ENCODE measurements at places on chromosomes 11 and 22.

GRCh38 chr11:108944471-108945178, 279.8 kb downstream of the DDX10 start:
- no peak for DNase-seq

DNA sequence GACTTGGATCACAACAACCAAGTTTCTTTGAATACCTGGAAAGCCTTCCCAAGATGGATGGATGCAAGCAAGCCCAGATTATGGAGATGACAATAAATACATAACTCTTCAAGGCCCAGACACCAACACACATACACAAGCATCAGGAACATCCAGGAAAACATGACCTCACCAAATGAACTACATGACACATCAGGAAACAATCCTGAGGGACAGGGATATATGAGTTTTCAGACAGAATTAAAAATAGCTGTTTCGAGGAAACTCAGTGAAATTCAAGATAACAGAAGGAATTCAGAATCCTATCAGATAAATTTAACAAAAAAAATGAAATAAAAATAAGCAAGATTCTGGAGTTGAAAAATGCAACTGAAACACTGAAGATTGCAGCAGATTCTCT, 659.4 kb downstream of the METTL15 start:
- DNase-seq = no peak

- DNase-seq = no peak
Observed at GRCh38 chr11:117735350-117735977, 61.6 kb downstream of the DSCAML1 start.

GRCh38 chr22:41963453-41964111, 5.7 kb upstream of the SEPTIN3 start:
- DNase-seq = no peak

DNA sequence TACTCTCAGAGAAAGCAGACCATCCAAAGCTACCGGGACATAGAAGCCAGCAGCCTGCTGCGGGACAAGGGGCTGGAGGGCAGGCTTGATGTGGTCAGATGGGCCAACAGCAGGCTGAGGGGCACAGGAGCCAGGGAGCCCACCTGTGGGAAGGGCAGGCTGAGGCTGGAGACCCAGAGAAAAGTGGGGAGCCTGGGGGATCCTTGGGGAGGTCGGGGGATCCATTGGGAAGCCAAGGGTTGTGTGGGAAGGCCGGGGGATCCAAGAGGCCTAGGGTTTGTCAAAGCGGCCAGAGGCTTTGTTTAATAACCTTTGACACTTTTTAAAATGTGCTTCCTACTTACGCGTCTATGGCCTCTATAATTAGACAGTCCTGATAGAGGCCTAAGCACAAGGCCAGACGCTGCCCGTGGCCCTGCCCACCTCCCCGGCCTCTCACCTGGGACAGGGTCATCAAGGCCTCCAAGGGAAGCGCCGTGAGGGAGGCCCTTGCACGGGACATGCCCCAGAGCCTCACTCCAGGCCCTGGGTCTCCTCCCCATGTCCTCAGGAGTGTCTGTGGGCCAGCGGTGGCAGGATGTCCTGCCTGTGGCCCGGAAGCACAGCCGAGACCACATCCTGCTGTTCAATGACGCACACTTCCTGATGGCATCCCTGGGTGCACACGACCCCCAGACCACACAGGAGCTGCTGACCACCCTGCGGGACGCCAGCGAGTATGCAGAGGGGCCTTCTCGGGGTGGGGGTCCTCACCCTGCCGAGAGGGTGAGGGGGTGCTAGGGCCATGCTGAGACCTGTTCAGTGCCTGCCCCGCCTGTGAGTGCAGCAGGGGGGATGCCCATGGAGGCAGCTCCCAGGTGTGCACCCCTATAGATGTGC, 8.6 kb upstream of the GTSE1 start:
- no peak for DNase-seq

- DNase-seq = no peak
Observed at GRCh38 chr11:74806267-74806666, 57.6 kb downstream of the RNF169 start.

DNA sequence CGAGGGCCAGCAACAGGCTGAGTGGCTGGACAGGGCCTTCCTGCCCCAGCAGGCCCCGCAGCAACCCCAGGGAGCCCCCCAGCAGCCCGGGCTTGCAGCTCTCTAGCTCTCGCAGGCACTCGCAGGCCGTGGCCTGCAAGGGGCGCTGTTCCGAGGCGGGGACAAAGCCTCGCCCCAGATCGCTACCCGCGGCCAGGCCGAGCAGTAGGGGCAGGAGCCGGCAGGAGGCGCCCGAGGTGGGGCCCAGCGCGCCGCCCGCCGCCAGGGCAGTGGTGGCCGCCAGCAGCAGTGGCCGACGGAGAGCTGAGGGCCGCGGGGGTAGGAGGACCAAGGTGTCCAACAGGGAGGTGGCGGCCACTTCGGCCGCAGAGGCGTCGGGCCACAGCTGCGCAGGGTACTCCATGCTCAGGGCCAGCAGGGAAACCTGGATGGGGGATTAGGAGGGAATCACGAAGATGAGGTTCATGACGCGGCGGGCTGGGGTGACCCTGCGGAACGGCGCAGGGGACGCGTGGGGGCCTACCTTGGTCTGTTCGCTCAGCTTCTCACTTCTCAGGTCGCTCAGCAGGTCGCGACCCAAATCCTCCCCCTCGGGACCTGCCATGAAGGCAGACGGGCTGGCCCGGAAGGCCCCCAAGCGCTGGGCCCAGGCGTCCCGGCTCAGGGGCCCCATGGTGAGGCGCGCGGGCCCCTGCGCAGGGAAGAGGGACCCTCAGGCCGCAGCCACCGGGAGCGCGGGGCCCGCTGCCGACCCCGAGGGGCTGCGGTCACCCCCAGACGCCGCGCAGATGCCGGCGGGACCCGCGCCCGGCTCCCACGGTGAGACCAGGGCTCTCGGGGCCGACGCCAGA, 632 bp downstream of the AP5B1 start:
- DNase-seq = peak; percentile 62

DNA sequence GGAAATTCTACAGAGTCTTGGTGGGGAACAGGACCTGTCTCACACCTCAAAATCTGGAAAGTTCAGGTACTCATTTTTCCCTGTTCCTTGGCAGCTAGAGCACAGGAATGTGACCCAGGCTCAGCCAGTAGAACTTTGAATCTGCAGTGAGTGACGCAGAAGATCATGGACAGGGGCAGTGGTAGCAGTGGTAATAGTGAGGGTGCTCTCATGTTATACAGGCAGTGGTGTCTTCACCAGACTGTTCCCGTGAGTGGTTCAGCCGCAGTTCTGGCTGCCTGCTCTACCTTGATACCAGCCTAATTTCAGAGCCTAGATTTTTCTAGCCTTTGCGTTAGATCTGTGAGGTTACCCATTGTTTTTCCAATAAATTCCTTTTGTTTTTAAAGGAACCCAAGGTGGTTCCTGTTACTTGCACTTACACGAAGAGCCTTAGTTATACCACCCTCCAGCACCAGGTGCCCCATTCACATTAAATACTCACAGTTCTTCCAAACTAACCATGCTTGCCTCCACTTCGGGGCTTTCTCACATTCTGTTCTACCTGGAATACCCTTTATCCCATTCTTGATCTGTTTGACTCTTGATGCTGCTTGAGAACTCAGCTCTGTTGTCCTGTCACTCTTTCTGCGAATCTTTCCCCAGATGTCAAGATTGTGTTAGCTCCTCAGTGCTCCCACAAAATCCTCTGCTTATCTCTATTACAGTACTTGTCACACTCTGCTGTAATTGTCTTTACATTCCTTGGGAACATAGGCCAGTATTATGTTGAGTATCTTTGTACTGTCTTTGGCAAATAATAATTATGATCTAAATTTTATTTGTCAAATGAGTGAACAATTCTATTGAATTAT, 47.8 kb downstream of the SWAP70 start:
- DNase-seq = no peak

DNA sequence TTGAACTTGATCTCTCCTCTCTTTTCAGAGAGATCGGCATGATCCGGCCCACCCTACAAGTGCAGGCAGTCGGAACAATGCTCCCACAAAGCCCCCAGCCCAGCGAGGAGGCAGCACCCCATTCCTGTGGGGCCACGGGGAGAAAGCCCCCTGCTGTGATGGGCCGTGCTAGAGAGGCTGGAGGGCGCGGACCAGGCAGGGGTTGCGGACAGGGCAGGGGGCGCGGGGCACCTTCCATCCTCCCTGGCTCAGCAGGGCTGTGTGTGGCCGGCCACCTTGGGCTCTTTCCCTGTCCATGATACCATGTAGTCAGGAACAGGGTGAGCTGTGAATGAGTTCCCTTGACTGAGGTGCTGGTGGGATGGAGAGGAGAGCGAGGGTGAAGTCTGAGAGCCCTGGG, 379.8 kb downstream of the BRD1 start:
- DNase-seq = no peak

DNA sequence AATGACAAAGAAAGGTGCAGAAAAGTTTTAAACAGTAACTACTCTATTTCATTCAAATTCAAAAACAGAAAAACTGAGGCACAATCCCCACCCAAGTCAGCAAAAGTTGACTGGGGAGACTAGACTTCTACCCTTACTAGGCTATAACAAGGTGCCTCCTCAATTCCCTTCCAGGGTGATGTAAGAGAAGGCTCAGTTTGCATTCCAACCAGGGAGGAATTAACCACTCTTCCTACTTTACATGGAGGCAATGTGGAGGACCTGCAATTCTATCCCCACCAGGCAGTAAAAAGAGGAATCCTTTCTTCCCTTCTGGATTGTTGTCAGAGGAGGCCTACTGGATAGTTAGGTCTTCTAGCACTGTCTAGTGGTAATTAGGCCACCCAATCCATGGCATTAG, 26.1 kb downstream of the TYR start:
- no peak for DNase-seq

DNA sequence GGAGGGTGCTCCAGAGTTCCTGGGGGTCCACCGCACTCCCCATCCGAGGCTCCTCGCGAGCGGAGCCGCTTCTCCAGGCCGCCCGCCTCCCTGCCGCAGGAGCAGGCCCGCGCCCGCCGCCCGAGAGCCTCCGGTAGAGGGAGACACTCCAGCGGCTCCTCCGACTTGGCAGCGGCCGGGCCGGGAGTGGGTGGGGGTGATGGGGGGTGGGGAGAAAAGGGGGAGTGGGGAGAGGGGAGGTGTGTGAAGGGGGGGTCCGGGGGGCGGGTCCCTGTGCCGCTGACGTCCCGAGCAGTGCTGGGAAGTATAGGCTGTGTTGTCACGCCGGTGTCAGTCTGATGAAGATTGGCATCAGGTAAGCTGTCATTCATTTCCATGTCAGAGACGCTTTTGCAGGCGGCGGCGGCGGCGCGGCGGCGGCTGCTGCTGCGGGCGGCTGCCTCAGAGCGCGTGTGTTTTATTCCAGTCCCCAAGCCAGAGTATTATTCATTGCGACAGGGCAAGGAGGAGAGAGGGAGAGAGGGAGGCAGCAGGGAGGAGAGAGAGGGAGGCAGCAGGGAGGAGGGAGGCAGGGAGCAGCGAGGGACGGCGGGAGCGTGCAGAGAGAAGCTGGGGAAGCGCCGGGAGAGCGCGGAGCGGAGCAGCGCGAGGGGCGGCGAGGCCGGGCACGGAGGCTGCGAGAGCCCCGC, at the start of gene PKNOX2:
Gene PKNOX2, plus strand, starts transcription at position 330 of the 689 bp plus-strand sequence. CDS start 186,555 bp downstream, outside the sequence.
- peak; percentile 88 for DNase-seq

DNA sequence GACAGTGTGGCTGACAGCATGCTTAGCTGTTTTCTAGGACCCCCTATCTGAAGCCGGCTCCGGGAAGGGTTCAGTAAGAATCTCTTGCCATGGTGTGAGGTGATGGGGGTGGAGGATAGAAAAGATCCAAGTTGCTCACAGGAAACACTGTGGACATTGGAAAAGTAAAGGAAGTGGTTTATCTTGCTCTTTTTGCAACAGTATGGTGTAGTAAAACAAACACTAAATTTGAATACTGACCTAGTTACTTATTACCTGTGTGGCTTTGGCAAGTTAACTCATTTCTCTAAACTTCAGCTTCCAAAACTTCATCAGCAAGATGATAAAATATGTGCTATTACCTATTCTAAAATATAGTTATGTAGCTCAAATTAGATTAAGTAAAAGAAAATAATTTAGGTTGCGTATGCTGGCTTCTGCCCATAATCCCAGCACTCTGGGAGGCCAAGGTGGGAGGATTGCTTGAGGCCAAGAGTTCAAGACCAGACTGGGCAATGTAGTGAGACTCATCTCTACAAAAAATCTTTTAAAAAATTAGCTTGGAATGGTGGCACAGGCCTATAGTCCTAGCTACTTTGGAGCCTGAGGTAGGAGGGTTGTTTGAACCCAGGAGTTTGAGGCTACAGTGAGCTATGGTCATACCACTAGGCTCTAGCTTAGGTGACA, 51.6 kb upstream of the APOA1 start:
- DNase-seq = no peak

DNA sequence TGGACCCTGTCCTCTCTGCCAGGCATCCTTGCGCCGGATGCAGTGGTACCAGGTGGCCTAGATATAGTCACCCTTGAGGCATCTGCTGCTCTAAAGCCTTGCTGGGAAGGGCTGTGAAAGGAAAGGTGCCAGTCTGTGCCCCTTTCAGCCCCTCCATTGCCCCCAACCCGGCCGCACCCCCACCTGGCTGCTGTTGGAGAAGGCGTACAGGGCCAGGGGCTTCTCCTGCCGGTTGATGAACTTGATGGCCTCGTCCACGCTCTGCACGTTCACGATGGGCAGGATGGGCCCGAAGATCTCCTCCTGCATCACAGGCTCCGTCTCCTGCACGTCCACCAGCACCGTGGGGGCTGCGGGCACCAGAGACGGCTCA, 10.2 kb downstream of the ALDH3B2 start:
- DNase-seq = no peak

DNA sequence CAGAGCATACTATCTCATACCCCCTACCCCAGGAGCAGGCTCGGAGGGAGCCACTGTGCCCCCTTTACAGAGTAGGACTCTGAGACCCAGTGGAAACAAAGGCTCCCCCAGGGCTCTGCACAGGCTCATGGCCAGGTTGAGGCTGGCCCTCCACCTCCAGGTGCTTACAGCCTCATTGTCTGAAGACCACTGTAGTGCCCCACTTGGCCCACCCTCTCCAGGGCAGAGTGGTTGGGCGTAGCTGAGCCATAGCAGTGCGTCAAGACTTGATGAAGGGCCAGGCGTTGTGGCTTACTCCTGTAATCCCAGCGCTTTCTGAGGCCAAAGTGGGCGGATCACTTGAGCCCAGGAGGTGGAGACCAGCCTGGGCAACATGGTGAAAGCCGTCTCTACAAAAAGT, 1.7 kb downstream of the ANKRD13D start:
- DNase-seq = no peak

DNA sequence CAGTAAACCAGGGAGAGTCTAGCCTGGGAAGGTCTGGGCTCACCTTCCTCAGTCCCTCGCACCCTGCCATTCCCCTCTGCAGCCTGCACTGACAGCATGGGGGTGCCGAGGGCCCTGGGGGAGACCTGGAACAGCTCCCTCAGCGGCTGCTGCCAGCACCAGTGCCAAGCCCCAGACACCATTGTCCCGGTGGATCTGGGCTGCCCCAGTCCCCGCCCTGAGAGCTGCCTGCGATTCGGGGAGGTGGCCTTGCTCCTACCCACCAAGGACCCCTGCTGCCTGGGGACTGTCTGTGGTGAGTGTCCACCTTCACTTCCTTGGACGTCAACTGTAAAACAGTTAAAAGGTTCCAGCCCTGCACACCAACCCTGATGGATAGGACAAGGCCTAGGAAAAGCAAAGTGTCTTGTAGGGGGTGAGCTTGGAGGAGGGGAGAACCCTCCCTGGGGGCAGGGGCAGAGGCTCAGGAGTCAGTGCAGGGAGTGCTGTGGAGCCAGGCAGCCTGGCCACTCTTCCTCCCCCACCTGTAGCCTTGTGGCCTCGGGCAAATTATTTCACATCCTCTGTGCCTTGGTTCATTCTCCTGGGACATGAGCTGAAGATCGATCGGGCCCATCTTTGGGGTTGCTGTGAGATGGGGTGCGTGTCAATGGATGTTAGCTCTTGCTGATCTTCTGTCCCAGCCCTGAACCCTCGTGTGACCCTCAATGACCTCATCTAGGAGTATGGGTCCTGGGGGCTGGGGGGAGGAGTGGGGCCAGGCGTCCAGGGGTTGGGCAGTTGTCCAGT, 85.2 kb upstream of the MYOD1 start:
- no peak for DNase-seq

All from neuronal stem cell (in vitro differentiated cells).